Epithelial cell of proximal tubule (primary cell): ENCODE measurements at places on chromosomes 7 and 10.
A peak's percentile ranks its signal among the peaks of the same experiment; 100 is the strongest.

DNA sequence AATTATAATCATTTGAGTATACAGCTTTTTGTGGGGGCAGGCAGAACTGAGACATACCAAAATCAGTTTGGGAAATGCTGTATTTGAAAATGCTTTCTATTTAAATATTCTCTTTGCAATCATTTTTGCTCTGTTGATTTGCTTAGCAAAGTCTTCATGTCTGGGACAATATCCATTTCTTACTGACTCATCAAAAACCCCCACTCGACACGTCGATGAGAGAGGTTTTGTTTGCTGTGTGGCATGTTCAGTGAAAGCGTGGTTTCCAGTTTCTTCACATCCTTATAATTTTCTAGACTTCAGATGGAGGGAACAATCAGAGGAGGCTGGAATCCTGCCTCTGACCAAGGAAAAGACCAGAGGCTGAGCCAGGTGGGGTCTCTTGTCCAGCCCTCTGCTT is 28.9 kb downstream of the HTRA1 start:
- DNase-seq: no peak

- DNase-seq: no peak
Measured at GRCh38 chr7:44237696-44238095, 36.9 kb downstream of the YKT6 start.

DNA sequence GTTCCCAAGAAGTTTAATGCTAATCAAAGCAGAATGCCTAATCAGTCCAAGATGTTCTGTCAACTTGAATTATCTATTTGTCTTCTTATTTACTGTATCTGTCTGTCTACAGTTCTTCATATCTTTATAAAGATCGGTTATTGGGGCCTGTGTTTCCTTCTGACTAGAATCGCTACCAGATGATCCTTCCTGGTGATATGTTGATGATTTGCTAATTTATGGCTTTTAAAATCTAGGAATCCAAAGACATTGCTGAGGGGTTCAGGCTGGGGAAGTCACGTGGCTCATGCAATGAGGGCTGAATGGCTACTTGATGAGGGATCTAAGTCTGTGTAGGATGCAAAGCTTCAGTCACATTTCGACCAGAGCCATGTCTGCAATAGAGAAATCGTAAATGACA is 536.3 kb downstream of the KCNMA1 start:
- no peak for DNase-seq

DNA sequence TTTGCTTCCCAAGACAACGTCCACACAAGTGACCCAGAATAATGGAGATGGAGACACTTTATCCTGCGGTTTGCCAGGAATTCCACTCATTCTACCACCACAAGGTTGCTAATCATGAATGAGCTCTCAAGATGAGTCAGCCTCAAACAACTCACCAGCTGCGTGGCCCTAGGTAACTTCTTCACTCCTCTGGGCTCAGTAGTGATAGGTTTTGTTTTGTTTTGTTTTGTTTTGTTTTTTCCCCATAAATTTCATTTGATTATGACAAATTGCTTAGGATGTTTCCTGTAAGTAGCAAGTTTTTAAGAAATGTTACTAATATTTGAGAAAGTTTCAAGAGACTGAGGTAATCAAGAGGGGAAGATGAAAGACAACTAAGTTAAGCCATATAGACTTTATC is 286.8 kb downstream of the PARD3 start:
- DNase-seq: peak; percentile 95

DNA sequence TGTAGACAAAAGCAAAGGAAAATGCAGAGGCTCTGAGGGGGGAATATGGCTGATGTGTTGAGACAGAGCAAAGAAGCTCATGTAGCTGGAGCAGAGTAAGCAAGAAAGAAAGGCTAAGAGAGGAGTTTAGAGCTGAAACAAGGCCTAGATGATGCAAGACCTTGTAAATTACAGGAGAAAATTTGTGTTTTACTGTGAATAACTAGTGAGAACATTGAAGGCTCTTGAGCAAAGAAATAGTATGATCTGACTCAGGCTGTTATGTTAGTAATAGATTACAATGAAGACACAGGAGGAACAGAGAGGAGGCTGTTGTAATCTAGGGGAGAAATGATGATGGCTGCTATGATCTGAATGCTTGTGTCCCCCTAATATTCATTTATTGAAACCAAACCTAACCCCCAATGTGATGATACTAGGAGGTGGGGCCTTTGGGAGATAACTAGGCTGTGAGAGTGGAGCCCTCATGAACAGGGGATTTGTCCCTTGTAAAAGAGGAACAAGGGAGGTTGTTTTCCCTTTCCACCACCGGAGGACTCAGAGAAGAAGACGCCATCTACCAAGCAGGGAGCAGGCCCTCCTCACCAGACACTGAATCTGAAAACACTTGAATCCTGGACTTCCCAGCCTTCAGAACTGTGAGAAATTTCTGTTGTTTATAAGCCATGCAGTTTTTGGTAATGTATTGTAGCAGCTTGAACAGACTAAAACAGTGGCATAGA is 394.9 kb downstream of the HTR7 start:
- no peak for DNase-seq
